ENCODE measurements at places on chromosomes 5 and 9.

GRCh38 chr5:123209502-123210027, 120.5 kb downstream of the PRDM6 start:
- DNase-seq, result peak; percentile 3
- H3K36me3 ChIP-seq, result no peaks in the 10 kb centered on the region
- H3K4me3 ChIP-seq, result no peak overlapping the region
- H3K4me1 ChIP-seq, result no peaks in the 10 kb centered on the region

- no peak overlapping the region for H3K4me3 ChIP-seq
- no peak overlapping the region for H3K27ac ChIP-seq
- no peaks in the 10 kb centered on the region for H3K36me3 ChIP-seq
- DNase-seq, result no peak
These were observed 173.5 kb downstream of the FAM174A start for GRCh38 chr5:100708645-100709171.

GRCh38 chr5:76333571-76333970, 69.5 kb upstream of the IQGAP2 start:
- H3K27me3 ChIP-seq, result no peaks in the 10 kb centered on the region
- H3K4me1 ChIP-seq, result peaks cover 43% of the 10 kb centered on the region
- H3K27ac ChIP-seq, result no peak overlapping the region
- H3K36me3 ChIP-seq, result no peaks in the 10 kb centered on the region

GRCh38 chr9:115653171-115653606, 500.4 kb upstream of the PAPPA start:
- H3K27ac ChIP-seq, result no peak overlapping the region
- no peak overlapping the region for H3K4me3 ChIP-seq
- no peaks in the 10 kb centered on the region for H3K4me1 ChIP-seq
- no peaks in the 10 kb centered on the region for H3K27me3 ChIP-seq
- H3K36me3 ChIP-seq, result no peaks in the 10 kb centered on the region
- DNase-seq, result no peak

GRCh38 chr9:80995759-80996158, 693.6 kb downstream of the TLE1 start:
- no peaks in the 10 kb centered on the region for H3K36me3 ChIP-seq
- DNase-seq, result no peak
- H3K4me3 ChIP-seq, result no peak overlapping the region
- no peaks in the 10 kb centered on the region for H3K27me3 ChIP-seq
- H3K27ac ChIP-seq, result no peak overlapping the region
- no peaks in the 10 kb centered on the region for H3K4me1 ChIP-seq

DNA sequence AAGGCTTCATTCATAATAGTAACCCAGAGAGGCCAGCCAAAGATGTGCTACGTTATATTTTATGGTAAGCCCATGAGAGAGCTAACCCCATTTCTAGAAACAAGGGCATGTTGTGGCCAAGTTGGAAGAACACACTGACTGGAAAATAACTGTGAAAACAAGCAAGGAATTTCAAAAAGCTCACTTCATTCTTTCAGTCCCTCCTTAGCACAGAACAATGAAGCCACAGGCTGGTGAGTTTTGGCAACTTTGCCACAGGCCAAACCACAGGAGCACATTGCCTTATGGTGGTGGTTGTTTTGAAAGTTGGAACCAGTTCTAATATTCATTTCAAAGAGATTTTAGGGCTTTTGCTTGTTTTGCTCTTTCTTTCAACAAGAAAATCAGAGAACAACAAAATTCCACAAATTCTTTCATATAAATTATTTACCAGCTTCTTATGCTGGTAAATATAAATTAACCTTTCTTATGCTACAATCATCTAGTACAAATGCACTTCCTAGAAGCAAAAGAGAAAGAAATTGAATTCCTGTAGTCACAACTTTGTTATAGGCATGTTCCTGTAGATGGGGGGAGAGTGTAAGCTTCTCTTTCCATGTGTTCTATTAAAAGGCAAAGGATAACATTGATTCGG, 225.4 kb upstream of the RFX3 start:
- H3K27me3 ChIP-seq, result no peaks in the 10 kb centered on the region
- no peak overlapping the region for H3K4me3 ChIP-seq
- peaks cover 15% of the 10 kb centered on the region for H3K4me1 ChIP-seq
- DNase-seq, result peak; percentile 3

GRCh38 chr5:27947088-27947487, 908.7 kb upstream of the CDH9 start:
- no peaks in the 10 kb centered on the region for H3K27me3 ChIP-seq
- H3K4me1 ChIP-seq, result no peaks in the 10 kb centered on the region
- H3K36me3 ChIP-seq, result no peaks in the 10 kb centered on the region
- no peak for DNase-seq

DNA sequence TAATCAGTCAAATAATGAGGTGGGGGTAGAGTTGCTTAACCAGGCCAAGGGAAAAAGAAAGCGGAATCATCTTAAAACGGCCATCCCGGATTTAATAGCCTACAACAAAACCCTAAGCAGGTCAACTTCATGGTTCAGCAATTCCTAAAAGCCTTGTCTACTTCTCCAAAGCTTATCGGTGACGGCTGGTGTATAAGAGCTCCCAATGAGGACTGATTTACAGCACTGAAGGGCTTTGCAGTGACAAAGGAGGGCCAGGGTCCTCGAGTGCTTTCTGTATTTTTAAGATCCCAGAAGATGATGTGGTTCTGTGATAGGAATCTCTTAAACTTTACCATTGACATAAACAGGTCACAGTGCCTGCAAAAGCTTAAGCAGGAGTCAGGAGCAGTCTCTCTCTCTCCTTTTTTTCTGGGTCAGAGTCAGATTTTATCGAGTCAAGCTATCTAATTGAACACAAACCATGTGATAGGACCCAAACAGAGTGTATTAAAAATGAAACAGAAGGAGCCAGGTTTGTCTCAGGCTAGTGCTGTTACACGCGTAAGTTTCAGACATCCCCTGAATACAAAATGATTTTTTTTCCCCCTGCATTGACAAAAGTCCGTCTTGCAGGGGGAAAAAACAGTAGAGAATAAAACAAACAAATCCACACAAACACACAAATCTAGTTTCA, 663.6 kb upstream of the ZNF608 start:
- DNase-seq, result no peak
- no peak overlapping the region for H3K27ac ChIP-seq
- H3K4me3 ChIP-seq, result no peak overlapping the region
- H3K36me3 ChIP-seq, result no peaks in the 10 kb centered on the region
- no peaks in the 10 kb centered on the region for H3K4me1 ChIP-seq

GRCh38 chr5:153896701-153897100, 142.0 kb downstream of the FAM114A2 start:
- H3K4me3 ChIP-seq, result no peak overlapping the region
- H3K27ac ChIP-seq, result no peak overlapping the region
- no peaks in the 10 kb centered on the region for H3K4me1 ChIP-seq
- H3K27me3 ChIP-seq, result no peaks in the 10 kb centered on the region

Data from HepG2 (cell line).